ENCODE measurements at places on chromosomes 3 and 15. TPM values are rescaled to one million over a fixed set of nuclear protein-coding genes. Genes with fewer than 3 reads are reported as not detected.

RTP3 gene
- not detected for total RNA-seq

ZPLD1 gene
- not detected for total RNA-seq

ADGRG7 gene
- not detected for total RNA-seq

FANCD2 gene
- 7.6 TPM for total RNA-seq

Measured in prostate gland (tissue), 2 donors.